ENCODE measurements at places on chromosomes 4 and X.

- DNase-seq: no peak
Measured at GRCh38 chr4:30973993-30974392, 253.8 kb downstream of the PCDH7 start.

GRCh38 chrX:116236666-116237065 lies 66.1 kb downstream of the AGTR2 start:
- no peak for DNase-seq

DNA sequence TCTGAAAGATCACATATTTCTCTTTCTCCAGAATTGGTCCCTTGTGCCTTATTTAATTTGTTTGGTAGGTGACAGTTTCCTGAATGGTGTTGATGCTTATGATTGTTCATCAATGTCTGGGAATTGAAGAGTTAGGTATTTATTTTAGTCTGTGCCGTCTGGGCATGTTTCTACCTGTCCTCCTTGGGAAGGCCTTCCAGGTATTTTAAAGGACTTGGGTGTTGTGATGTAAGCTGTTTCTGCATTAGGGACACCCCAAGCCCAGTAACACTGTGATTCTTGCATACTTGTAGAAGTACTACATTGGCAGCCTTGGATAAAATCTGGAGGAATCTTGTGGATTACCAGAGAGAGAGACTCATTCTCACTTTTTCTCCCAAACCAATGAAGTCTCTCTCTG lies 120.8 kb upstream of the CXXC4 start:
- no peak for DNase-seq

DNA sequence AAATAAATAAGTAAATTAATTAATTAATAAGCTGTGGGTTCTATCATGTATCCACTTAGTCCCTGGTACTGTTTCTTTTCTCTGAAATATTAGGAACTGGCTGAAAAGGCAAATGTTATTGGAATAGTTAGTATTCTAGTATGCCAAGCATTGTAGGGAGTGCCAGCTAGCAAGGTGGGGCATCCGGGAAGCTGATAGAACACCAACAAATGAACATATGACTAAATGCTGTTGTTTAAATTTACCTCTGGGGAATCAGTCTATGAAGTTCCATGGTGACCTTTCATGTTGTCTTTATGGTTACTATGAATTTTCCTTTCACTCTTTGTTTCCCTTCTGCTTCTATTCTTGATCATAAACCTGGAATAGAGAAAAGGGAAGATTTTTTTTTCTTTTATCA lies 32.7 kb downstream of the NUDT6 start:
- DNase-seq: no peak

DNA sequence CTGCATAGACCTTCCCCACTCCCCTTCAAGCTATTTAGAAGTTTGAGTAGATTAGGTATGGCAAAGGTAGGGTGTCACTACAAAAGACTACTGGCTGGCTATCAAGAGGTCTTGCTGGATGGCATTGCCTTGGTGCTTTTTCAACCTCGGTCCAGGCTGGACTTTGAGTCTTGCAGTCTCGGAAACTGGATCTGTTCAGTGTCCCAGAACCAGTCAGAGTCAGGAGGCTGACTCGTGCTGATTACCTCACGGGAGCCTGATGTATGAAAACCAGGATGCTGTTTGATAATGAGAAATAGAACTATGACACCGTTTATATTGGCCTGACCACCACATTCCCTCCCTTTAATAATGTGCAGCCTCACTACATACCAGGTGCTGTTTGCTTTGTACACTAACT lies 2.7 kb upstream of the PHKA1 start:
- no peak for DNase-seq

DNA sequence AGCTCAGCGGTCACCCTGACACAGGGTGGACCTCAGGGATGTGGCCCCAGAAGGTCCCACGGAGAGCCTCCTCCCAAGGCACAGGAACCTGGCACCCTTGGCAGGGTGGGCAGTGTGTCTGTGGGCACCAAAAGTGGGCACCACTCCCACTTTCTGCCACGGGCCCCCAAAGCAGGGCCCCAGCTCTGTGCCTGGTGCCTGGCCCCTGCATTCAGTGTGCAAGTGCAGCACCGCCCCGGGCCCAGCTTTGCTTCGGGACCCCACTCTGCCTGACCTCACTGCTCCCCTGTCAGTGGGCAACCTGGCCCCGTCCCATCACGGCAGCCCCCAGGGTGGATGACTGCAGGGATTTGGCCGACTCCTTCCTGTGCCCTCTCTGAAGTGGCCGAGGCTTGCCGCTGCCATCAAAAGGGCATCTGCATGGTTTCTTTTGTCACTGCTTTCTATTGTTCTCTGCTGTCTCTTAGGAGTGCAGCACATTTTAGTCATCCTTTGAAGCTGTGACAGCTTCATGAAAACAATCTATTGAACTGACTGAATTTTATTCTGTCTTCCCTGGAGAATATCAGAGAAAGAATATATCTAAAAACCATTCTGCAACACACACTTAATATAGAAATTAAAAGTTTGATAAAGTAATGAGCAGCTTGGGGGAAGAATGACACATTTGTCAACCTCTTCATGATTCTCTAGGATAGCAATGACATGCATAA lies 302.4 kb downstream of the FAM47B start:
- no peak for DNase-seq

DNA sequence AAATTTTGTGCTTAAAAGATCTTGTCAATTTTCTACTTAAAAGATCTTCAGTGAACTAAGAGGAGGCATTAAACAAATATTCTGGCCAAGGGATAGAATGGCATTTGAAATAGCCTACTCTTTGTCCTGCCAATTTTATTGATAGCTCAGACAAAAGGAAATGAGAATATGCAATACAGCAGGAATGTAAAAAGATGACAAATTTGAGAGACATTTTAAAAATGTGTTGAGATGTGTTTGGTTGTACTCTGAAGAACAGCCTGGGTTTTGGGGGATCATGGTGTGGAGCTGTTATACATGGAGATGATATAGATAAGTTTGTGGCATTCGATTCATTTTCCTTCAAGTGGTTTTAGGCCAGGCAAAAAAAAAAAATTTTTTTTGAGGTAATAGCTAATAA lies 11.6 kb upstream of the MAD2L1 start:
- no peak for DNase-seq

All from hypothalamus (tissue), 51 donors.